ENCODE measurements at places on chromosomes 12 and 14.

DNA sequence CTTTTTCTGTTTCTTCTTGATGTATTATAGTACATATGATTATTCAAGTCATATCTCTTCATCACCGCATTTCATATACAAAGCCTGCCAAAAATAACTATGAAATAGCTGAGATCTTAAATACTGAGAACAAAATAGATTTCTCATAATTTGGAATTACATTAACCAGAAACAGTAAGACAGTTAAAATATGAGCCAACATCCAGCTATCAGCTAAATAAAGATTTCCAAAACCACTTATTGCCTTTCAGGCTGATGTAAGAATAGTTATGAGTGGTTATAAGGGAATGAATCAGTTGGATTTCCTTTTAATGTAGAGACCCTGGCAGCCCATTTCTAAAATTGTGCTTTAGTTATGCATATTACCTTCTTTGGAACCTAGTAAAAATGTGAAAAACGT, 47.4 kb downstream of the TMEM117 start:
- DNase-seq = no peak

DNA sequence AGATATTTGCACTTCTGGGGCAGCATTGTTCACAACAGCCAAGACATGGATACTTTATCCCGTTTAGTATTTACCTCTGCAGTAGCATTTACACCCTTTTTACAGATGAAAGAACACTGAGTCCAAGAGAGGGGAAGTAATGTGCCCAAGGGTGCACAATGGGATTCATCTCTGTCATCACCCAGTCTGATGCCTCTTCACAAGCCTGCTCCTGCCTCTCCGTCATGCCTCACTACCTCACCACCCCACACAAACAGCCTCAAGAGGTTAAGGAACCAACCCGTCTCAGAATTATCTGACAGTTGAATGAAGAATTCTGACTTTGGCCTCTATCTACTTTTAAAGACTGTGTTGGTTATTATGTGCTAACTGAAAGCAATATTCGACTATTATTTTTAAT, 368.4 kb downstream of the ATP23 start:
- DNase-seq = no peak

- DNase-seq = no peak
Measured at GRCh38 chr12:97385121-97385520, 77.5 kb upstream of the RMST start.

DNA sequence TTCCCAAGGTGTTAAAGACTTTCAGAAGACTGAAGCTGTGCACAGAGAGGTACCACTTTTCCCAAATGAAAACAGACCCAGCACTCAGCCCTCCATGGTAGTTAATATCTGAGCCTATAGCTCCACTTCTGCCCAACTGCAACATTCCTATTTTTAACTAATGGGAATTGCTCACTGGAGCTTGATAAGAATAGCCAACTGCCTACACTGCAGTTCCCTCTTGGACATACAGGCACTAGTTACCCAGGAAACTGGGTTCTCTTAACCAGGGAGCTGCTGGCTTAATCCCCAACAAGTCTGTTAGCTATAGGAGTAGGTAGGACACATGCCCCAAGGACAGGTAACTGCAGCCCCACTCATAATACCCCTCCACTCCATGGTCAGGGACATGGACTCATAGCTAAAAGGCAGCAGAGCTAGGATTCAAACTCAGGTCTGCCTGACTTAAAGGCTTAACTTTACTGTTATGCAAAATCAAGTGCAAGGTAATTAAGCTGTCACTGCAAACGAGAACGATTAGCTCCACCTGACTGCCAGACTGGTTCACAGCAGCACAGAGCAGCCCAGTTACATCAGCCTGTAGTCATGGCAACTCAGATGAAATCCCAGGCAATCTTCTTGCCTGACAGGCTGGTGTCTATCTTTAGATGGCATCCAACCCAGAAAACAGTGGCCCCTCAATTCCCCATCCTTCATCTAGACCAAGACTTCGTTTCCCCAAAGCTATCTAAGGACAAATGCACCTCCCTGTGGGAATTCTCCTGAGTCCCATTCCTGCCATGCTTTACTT, 77.1 kb upstream of the ACTN1 start:
- no peak for DNase-seq

DNA sequence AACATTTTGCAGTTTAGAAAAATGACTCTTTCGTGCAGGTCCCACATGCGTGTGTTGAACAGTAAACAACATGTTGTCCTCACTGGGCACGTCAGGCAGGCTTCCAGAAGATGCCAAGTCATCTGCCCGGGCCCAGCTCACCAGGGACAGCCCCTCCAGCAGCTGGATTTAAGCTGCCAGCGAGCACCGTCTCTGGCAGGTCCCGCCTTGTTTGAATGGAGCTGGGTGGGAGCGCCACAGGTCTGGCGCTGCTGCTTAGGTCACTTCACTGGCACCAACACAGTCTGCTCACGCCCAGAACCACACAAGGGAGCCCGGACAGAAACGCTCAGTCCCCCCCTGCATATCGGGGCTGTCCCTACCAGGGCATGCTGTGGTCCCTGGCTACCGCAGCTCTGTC, 33.1 kb upstream of the MMP17 start:
- DNase-seq = no peak
